Activated naive CD4-positive, alpha-beta T cell treated with anti-CD3 and anti-CD28 coated beads, Interleukin-2, amount 10 ng/mL, durations not matched to agents 5 hours and 36 hours (primary cell): ENCODE measurements at places on chromosomes 16 and 17. TPM values are rescaled to one million over a fixed set of nuclear protein-coding genes. Genes with fewer than 3 reads are reported as not detected.

Gene EME1
- 13.2 TPM for total RNA-seq

Gene ACADVL
- total RNA-seq, result 291 TPM

Gene TEX14
- 0.55 TPM for total RNA-seq

Gene MMP2
- not detected for total RNA-seq

Gene ITGAL
- total RNA-seq, result 550 TPM

Gene GP1BA
- total RNA-seq, result not detected

Gene ARHGAP44
- total RNA-seq, result 0.05 TPM

Gene SLC5A10
- not detected for total RNA-seq

Gene KCNH6
- total RNA-seq, result not detected

Gene RTN4RL1
- total RNA-seq, result 1.2 TPM

Gene WDR81
- total RNA-seq, result 52.9 TPM

Gene CSHL1
- total RNA-seq, result not detected

Gene SRRM2
- 565 TPM for total RNA-seq

Gene HSF4
- 227 TPM for total RNA-seq

Gene CDRT15L2
- not detected for total RNA-seq

Gene SLX4
- total RNA-seq, result 11.6 TPM

Gene CCDC92B
- total RNA-seq, result 0.08 TPM

Gene DVL2
- 47.5 TPM for total RNA-seq

Gene MRPL58
- 40.4 TPM for total RNA-seq

Gene SKAP1
- 136 TPM for total RNA-seq

Gene RANGRF
- 41.6 TPM for total RNA-seq

Gene CD7
- total RNA-seq, result 238 TPM

Gene NME2
- total RNA-seq, result 438 TPM

Gene TNFRSF13B
- total RNA-seq, result not detected

Gene C17orf100
- total RNA-seq, result 4.3 TPM

Gene ALOX15B
- not detected for total RNA-seq

Gene RBFOX1
- not detected for total RNA-seq

Gene ZNF23
- total RNA-seq, result 5.7 TPM

Gene TP53TG3B
- total RNA-seq, result not detected

Gene CTRB1
- not detected for total RNA-seq

Gene GGT6
- total RNA-seq, result not detected

Gene SLC13A2
- not detected for total RNA-seq

Gene KLHL10
- not detected for total RNA-seq

Gene CD300H
- not detected for total RNA-seq

Gene CCL1
- total RNA-seq, result 0.58 TPM

Gene RMI2
- total RNA-seq, result 58.4 TPM

Gene SEBOX
- total RNA-seq, result not detected

Gene LRRC37A
- total RNA-seq, result 7.1 TPM

Gene KRTAP4-4
- not detected for total RNA-seq

Gene MYO15A
- 0.55 TPM for total RNA-seq

Gene PRSS21
- 1.8 TPM for total RNA-seq

Gene PPP1R1B
- total RNA-seq, result not detected

Gene KRT23
- not detected for total RNA-seq

Gene TBC1D3I
- total RNA-seq, result 0.18 TPM

Gene CCL5
- total RNA-seq, result 30.5 TPM

Gene CUEDC1
- not detected for total RNA-seq

Gene DHRS7B
- total RNA-seq, result 11.5 TPM
